Urinary bladder (tissue), 4 donors: ENCODE measurements at places on chromosomes 6 and 20. TPM values are rescaled to one million over a fixed set of nuclear protein-coding genes. Genes with fewer than 3 reads are reported as not detected.

The DEFB123 gene
- not detected for total RNA-seq

The TEAD3 gene
- 14.0 TPM for total RNA-seq

The MARCKS gene
- total RNA-seq, result 193 TPM

- no peak for DNase-seq
These were observed 54.8 kb downstream of the FAM120B start for GRCh38 chr6:170361335-170361734.

GRCh38 chr20:1702328-1702727 is 44.7 kb upstream of the SIRPG start:
- no peak for DNase-seq

GRCh38 chr20:13990465-13990864 is at the start of gene SEL1L2:
Gene SEL1L2, minus strand, starts transcription at chr20:13990614. Its CDS starts 80 bp downstream, at chr20:13990534.
- DNase-seq, result no peak

DNA sequence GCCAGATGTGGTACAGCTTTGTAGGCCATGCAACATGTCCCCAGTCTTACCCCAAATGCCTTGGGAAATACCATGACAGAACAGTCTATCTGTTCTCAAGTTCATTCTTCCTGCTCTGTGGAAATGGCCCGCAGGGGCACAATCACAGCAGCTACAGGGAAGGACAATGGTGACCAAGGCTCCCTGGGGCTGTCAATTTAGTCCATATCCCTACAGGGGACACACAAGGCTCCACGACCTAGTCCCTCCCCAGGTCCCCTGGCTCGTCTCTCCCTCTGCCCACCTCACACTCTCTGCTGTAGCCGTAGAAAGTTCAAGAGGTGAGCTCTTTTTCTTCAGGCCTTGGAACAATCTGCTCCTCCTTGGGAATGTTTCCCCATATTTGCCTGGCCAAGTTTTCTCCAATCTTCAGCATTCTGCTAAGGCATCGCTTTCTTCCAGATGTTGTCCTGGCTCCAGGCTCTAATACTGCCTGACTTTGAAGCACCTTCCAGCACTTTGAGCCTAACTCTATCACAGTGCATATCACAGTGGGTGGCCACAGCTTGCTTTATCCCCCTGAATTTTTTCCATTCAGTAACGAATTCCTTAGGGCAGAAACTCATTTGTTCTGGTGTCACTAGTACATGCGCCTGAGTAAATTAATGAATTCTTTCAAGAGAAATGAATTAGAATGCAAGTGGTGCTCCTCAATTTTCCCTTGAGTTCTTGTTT is 92.6 kb downstream of the MAP3K7 start:
- DNase-seq, result no peak

DNA sequence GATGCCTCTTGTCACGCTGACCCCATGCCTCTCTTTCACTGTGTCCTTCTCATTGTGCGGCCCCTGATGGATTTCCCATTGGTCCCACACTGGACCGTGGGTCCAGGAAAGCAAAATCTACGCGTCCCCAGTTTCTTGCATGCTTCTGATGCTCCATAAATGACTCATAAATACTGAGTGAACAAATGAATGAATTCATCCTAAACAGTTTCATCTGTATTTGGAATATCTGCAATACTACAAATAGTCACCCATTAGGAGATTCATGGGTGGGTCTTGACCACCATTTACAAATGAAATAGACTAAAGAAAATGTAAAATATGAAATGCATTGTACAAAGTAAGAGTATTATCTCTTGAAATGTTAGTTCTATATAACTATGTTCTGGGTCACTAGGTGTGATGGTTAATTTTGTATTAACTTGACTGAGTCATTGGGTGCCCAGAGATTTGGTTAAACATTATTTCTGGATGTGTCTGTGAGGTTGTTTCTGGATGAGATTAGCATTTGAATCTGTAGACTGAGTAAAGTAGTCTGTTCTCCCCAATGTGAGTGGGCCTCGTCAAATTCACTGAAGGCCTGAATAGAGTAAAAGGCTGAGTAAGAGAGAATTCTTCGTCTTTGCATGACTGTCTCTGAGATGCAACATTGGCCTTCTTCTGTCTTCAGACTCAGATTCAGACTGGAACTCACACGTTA is 448.7 kb downstream of the PREX1 start:
- DNase-seq, result no peak
